Bronchial epithelial cell (primary cell): ENCODE measurements at places on chromosomes 3 and 15. TPM values are rescaled to one million over a fixed set of nuclear protein-coding genes. Genes with fewer than 3 reads are reported as not detected.
A peak's percentile ranks its signal among the peaks of the same experiment; 100 is the strongest.

DNA sequence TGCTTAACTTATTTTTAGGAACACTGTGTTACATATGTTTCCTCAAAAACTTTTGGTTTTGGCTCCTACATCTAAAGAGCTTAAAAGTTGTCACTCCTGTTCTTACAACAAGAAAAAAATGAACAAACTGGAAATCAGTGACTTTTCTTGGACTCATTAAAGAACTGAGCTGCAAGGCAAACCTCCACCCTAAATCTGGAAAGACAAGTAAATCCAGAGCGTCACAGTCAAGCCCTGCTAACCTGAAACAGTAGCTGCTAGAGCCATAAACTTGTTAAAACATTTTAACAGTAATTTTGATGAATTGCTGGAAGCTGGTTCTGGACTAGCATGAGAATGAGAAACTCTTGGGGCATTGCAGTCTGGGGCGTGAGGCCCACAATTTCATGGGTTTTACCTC is 350.5 kb upstream of the COL8A1 start:
- peak; percentile 7 for DNase-seq

- no peak for DNase-seq
These were observed 260.5 kb upstream of the LYSMD4 start for GRCh38 chr15:99993681-99994131.

The FANCD2OS gene
- total RNA-seq = not detected in 2 replicates

GRCh38 chr3:38755130-38755529 is 60.9 kb downstream of the SCN10A start:
- DNase-seq = peak; percentile 3

The AADACL2 gene
- not detected in 2 replicates for total RNA-seq

The GOLGA6B gene
- total RNA-seq = not detected in 2 replicates

The ACKR4 gene
- total RNA-seq = under 0.01 TPM in 2 replicates

The LINGO1 gene
- total RNA-seq = not detected in 2 replicates

DNA sequence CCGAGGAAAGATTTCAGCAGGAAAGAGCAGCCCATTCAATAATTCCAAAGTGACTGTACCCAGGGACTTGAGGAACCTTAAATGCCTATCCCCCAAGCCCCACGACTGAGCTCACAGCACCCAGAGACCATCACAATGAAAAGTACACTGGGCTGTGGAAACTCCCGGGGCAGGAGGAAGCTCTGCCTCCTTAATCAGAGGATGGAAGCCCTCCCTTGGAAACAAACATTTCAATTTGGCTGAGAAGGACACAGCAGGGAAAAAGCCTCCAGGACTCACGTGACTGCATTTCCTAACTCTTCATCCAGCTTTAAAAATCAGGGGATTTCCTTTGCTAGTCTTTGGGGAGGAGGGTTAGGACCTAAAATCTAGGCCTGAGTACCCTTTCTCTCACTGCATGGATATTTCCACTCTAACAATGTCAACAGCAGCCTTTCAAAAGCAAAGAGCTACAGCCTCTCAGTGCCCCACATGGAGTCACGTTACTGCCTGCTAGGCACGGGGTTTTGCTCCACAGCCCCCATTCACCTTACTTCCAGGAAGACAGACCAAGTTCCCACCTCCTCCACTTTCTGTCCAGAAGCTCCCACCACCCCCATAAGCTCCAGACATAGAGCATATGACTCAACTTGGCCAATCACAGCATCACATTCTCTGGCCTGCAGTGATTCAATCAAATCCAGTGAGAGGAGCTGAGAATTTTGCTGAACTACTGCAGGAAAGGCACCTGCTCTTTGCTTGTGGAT is 68.9 kb upstream of the WNT5A start:
- no peak for DNase-seq

- DNase-seq = no peak
These were observed 454.1 kb upstream of the IL12A start for GRCh38 chr3:159534496-159534895.

The OIP5 gene
- 0.26 and 0.38 TPM in 2 replicates for total RNA-seq

The LACTB gene
- total RNA-seq = 14.5 and 15.5 TPM in 2 replicates

DNA sequence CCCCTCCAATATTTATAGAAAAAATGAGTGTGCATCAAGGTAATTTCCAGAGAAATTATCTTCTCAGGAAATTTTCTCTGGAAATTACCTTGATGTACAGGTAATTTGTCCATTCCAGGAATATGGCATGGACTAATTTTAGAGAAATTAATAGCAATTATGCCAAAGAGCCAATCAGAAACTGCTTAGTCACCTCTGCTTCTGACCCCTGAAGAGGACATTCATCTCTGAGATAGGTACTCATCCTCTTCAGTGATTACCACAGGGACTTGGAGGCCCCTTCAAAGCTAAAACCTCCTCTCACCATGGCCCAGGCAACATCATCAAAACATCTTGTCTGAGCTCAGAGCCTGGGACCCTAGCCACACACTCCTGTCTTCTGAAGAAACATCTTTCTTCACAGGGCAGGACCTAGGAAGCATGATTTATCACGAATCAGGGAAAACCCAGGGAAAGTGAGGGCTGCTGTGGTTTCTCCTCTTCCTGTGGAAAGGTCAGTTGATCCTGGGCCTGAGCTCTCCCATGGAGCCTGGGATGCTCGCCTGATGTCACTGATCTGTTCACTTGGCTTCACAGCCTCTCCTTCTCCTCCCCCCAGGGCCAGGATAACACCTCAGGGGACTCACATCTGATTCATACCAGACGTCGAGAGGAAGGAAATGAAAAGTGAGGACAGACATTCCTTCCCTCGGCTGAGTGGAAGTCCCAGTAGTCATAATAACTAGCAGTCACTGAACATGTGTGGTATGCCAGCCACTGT is 210.5 kb downstream of the DTWD1 start:
- peak; percentile 78 for DNase-seq

DNA sequence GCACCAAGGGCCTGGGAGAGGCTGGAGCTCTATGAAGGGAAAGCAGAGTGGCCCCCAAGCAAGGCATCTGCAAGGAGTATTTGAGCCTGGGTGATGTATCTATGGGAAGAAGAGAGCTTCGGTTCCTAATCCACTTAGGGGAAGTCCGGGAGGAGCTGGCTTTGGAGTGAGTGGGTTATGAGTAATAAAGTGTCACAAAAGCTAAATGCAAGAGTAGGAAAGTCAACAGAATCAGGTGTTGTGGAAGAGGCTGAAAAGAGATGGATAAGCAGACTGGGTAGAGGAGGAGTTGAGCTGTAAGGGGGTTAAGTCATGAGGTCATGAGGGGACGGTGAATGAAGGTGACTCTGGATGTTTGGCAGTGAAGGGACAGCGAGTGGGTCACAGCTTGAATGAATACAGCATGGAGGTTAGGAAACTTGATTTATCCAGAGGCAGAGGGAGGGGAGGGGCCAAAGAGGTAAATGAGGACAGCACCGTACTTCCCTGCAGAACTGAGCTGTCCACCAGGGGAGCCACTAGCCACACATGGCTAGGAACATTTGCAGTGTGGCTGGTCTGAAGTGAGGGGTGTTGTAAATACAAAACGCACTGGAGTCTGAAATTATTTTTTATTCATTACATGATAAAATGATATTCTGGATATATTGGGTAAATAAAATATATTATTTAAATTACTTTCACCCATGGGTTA is 83.3 kb downstream of the ADCY5 start:
- peak; percentile 59 for DNase-seq

The KCNMB3 gene
- 0.38 and 1.1 TPM in 2 replicates for total RNA-seq

DNA sequence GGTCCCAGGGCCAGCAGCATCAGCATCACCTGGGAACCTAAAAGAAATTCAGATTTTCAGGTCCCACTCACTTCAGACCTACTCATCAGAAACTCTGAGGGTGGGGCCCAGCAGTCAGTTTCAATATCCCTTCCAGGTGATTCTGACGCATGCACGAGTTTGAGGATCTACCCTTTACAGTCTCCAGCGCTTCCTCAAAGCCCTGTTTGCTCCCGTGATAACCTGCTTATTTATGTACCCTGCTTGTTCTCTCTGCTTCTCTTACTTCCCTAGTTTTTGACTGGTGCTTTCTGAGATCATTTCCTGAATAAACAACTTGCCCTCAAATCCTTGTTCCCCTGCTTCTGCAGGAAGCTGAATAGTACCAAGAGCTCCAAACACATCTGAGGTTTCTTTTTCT is 245.3 kb downstream of the ZNF621 start:
- peak; percentile 28 for DNase-seq

DNA sequence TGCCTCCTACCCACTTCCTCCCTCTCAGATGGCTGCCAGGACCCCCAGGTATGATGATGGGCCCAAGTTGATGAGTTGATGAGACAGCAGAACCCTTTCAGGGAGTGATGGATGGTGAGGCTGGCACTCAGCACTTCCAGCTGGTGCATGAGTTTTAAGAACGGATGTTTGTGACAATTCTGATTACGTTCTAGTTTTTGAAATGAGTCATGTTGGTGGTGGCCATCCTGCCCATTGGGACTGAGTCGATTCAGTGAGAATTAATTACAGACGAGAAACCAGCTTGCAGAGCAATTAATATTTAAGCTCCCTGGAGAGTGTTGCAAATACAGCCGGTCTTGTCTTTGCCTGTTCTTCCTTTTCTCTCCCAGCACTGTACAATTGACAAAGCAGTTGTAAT is 56.9 kb upstream of the NR2C2 start:
- no peak for DNase-seq

The SMCO1 gene
- total RNA-seq = not detected in 2 replicates

DNA sequence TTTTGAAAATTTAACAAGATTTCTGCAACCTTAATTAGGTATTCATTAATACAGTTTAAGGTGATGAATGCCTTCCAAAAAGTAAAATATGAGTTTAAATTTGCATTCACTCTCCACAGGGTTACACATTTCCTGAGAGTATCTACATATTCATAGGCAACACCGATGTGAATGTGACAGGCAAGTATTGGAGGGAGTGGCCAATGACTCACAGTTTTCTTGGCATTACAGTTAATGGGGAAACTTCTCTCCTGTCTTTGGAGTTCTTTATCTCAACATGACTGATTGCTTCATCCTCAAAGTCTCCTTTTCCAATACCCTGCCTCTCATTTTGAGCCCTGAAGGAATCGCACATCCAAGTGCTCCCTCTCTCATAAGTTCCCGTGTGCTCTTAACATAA is 181.9 kb upstream of the CHL1 start:
- peak; percentile 78 for DNase-seq

- DNase-seq = no peak
These were observed 1.4 kb upstream of the NDUFAF3 start for GRCh38 chr3:49020330-49021212.

GRCh38 chr15:84907731-84908130 is 23.3 kb downstream of the SLC28A1 start:
- DNase-seq = no peak

The GOLGA8G gene
- not detected in 2 replicates for total RNA-seq

DNA sequence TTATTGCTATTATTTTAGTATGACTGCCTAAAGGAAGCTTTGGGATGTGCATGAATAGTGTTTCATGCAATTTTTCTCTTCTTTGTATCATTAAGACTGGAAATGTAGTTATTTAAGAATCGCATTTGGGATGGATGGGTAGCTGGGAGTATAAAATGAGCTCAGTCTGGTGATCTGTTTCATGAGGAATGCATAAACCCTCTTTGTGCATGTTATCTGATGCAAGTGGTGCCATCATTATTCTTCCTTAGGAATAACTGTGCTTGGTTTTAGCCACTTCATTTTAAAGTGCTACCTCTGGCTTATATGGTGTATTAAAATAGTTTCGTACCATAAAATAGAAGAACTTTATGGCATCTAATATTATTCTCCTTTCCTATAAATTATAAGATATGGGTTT is 535.6 kb downstream of the GRM7 start:
- peak; percentile 4 for DNase-seq

The COPG1 gene
- total RNA-seq = 165 and 259 TPM in 2 replicates

DNA sequence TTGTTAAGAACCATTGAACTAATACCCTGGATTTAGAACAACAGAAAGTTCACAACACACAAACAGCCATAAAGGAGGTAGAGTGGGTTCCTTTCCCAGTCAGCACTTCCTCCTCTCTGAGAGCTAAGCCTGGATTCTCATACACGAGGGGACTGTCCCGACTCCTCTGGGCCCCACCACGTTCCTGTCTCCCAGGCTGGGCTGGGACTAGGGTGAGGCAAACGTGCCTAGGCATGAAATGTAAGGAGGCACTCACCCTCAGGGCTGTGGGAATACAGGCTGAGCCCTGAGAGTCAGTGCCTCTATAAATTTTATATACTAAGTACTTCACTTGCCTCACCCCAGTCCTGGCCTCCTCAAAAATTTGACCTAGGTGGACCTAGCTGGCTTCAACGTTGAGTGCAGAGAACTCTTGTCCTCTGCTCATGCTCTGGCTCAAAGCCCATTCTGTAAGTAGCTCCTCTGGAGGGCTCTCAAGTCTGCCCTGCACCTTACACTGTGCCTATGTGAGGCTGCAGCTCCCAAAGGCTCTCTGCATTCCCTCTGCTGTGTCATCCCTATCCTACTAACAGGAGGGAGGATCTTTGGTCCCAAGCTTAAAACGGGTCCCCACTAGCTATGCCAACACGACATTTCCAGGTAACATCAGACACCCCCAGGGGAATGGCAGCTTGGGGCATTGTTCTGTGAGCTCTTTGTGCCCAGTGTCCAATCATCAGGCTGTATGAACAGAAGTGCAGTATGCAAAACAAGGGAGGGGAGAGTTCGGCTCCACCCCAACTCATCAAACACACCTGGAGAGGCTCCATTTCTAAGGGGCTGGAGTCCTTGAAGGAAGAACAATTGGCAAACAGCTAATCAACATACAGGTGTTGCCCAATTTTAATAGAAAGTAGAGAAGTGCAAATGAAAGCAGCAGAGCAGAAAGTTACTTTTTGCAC is 233.2 kb downstream of the RPLP1 start:
- peak; percentile 30 for DNase-seq

- no peak for DNase-seq
These were observed 40.2 kb downstream of the ATP2B2 start for GRCh38 chr3:10465161-10465560.

The DAZL gene
- total RNA-seq = not detected in 2 replicates

- no peak for DNase-seq
These were observed 139.8 kb upstream of the PROK2 start for GRCh38 chr3:71924721-71925120.

DNA sequence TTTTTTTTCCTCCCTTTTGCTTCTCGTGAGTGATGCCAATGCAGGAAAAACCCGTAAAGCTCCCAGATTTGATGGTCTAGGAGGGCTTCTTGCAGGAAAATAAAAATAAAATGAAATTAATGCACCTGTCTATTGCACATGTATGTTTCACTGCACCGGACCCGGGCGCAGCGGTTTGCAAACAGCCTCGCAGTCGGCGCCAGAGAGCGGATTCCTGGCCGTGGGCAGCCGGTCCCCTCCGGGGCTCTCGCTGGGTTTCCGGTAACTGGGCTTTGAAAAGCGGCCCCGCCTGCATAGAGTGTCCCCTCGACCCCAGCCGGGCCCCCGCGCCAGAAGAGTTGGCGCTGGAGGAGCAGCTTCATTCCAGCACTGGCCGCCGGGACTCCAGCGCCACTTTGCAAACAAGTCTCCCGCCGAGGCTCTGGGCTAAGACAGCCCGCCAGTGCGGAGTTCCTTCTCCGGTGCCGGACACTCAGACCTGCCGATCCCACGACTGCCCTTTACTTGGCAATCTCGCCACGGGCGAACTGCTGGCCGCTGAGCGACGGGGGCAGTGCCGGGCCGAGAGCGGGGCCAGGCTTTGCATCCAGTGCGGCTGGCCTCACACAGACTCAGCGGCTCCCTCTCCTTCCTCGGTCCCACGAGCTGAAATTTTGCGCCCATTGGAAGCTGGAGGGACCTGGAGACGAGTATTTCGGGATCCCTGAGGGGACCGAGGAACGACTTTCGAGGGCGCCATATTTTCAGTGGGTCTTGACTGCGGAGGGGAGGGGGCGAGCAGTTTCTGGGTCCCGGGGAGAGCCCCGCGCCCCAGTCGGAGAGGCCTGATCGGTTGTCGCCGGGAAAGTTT is 225.9 kb upstream of the C2CD4B start:
- DNase-seq = no peak

The SATB1 gene
- 15.0 and 16.3 TPM in 2 replicates for total RNA-seq
